ENCODE measurements at places on chromosomes 4 and X. TPM values are rescaled to one million over a fixed set of nuclear protein-coding genes. Genes with fewer than 3 reads are reported as not detected.

- DNase-seq, result no peak
Measured at GRCh38 chr4:178414881-178415446, 972.7 kb upstream of the AGA start.

- DNase-seq, result no peak
Measured at GRCh38 chrX:11352296-11352741, 59.1 kb downstream of the AMELX start.

GRCh38 chr4:141389649-141390048 lies 169.0 kb downstream of the ZNF330 start:
- DNase-seq, result no peak

- no peak for DNase-seq
Measured at GRCh38 chr4:92014067-92014466, 289.7 kb upstream of the GRID2 start.

GRCh38 chr4:184802697-184803015 lies 23.1 kb downstream of the ACSL1 start:
- no peak for DNase-seq

DNA sequence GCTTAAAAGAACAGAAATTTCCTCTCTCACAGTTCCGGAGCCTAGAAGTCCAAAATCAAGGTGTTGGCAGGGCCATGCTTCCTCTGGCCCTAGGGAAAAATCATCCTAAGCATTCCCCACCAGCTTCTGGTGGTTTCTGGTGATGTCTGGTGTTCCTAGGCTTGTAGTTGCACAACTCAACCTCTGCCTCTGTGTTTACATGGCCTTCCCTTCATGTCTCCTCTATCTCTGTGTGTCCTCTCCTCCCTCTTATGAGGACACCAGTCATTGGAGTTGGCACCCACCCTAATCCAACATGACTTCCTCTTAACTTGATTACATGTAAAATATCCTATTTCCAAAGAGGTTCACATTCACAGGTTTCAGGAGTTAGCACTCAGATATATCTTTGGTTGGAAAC lies 15.4 kb downstream of the LRP2BP start:
- no peak for DNase-seq

GRCh38 chr4:62023633-62024032 lies 823.5 kb downstream of the ADGRL3 start:
- DNase-seq, result no peak

- DNase-seq, result no peak
Measured at GRCh38 chr4:110516106-110516922, 40.4 kb downstream of the ENPEP start.

- DNase-seq, result no peak
Measured at GRCh38 chr4:113844369-113844768, 82.8 kb upstream of the CAMK2D start.

DNA sequence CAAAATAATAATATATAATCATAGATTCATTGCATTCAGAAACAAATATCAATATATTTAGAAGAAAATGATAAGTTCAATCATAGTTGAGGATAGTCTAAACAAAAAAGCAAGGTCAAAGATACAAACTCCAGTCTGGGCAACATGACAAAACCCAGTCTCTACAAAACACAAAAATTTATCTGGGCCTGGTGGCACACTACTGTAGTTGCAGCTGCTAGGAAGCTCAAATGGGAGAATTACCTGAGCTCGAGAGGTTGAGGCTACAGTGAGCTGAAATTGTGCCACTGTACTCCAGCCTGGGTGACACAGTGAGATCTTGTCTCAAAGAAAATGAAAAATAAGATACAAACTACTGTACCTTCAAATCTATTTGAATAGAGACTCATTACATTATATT lies 52.7 kb upstream of the ANXA10 start:
- DNase-seq, result no peak

- DNase-seq, result no peak
Measured at GRCh38 chr4:130403221-130403620, 1307.3 kb downstream of the C4orf33 start.

GRCh38 chr4:188282471-188283232 lies 143.4 kb downstream of the TRIML1 start:
- DNase-seq, result no peak

DNA sequence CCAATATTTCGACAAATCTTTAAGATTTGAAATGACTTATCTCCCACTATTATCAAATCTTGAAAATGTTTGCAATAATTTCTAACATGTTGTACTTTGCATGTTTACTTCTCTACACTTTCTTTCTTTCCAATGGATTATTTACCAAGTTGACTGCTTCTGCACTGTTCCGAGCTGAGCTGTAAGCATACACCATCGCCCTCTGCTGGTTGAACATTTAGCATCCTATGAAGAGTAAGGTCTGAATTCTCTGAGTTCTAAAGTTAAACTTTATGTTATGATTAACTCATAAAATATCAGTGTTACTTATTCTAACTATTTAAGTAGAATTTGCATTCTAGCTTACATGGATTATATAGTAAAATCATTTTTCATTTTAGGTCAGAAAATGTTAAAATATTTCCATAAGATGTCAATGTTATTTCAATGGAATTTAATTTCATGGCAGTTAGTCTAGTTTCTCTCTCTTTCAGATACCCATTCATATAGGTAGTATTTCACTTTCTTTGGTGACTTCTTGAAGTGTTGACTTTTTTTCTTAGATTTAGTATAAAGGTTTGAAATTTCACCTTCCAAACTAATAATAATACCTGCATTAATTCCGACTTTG lies 137.4 kb downstream of the DKK2 start:
- no peak for DNase-seq

- DNase-seq, result no peak
Measured at GRCh38 chrX:44234116-44234515, 109.4 kb downstream of the EFHC2 start.

DNA sequence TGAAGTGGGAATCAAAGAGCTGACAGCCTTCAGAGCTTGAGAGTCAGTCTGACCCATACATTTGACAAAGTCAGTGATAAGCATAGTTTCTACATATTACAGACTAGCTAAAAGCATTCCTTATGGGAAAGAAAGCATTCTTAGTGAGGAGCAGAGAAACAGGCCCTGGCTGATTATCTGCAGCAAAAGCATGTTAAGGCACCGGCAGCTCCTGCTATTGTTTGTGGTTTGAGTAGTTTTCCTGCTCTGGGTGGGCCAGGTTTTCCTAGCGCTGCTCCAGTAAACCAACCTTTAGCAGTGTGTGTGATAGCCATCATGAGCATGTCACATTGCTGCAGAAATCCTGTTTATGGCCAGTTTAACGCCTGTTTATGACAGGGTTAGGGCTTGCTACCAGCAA lies 51.6 kb upstream of the WDR1 start:
- DNase-seq, result no peak

GRCh38 chr4:82017680-82018079 lies 356.1 kb downstream of the HNRNPD start:
- no peak for DNase-seq

- DNase-seq, result no peak
Measured at GRCh38 chr4:19230906-19231545, 1020.7 kb upstream of the SLIT2 start.

- DNase-seq, result no peak
Measured at GRCh38 chr4:165355900-165356300, 22.9 kb upstream of the CPE start.

DNA sequence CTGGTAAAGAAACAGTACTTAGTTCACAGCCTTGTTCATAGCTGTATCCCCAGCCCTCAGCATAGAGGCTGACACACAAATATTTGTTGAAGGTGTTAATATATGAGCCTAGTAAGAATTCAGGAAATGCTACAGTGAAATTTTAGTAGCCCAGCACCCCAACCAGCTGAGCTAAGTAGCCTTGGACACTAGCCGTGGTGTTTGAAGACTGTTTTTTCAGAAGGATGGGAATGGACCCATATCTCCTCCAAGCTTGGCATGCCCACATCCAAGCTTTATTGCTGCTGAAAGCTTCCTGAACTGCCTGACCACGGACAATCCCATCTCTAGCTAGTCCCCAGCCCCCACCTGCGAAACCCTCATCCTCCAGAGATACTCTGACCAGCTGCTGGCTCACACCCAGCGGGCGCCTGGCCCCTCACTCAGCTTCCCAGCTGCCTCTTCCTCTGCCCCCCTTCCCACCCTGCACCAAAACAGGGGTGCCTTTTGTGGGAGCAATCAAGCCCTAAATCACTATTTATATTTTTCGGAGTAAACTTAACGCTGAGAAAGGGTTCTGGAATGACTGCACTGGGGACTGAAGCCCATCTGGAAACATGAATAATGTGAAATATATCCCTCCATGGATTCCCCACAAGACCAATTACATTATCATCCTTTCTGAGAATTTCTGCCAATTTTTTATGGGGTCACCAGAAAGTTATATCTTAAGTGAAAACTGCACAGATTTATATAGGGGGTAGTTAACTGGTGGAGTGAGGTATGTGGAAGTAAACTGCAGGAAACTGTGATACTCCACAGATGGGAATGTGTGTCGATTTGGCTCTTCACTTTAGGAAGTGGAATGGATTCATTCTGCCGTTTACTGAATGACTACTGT lies 41.1 kb upstream of the CBR4 start:
- no peak for DNase-seq

GRCh38 chrX:53088136-53088974 lies 5.6 kb upstream of the KANTR start:
- DNase-seq, result no peak

DNA sequence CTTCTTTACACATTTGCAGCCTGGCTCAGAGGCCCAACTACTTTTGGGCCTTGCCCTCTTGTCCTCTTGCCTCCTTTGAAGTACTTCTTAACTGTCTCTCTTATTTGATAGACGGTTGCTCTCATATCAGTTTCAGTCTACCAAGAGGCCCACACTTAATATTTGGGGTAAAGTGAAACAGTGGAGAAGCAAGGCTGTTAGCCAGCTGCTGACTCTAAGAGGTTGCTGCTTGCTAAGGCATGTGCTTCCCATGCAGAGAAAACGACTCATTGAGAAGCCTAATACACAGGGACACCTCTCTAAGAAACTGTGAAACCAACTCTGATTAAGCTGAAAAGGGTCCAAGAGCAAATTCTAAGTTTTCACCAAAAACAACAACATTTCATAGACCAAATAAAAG lies 94.6 kb downstream of the PPP3CA start:
- no peak for DNase-seq

- no peak for DNase-seq
Measured at GRCh38 chr4:53714236-53715140, 123.2 kb upstream of the LNX1 start.

GRCh38 chr4:88006956-88007303 lies 505 bp upstream of the PKD2 start:
- no peak for DNase-seq

GRCh38 chr4:7424553-7425111 lies 10.1 kb downstream of the PSAPL1 start:
- DNase-seq, result peak; percentile 80

GRCh38 chrX:30812326-30812725 lies 76.7 kb downstream of the TAB3 start:
- DNase-seq, result no peak

DNA sequence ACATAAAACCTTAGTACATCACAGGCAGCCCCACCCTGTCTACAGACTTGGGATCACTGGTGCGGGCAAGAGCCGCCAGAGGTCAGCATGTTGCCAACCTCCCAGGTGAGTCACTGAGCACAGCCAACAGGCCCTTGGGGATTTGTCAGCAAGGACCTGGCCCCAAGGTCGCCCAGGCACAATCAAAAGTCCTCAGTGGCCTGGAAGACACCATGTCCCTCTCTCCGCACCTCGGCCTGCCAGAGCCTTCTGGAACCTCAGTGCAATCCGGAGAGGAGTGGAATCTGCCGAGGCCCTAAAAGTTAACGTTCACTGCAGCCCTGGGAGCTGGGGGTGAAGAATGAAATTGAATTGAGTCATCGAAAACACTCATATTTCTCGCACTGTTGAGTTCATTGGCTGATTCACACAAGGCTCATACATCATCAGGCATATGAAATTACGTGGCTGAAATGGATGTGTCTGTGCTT lies 74.3 kb downstream of the WFS1 start:
- DNase-seq, result no peak

DNA sequence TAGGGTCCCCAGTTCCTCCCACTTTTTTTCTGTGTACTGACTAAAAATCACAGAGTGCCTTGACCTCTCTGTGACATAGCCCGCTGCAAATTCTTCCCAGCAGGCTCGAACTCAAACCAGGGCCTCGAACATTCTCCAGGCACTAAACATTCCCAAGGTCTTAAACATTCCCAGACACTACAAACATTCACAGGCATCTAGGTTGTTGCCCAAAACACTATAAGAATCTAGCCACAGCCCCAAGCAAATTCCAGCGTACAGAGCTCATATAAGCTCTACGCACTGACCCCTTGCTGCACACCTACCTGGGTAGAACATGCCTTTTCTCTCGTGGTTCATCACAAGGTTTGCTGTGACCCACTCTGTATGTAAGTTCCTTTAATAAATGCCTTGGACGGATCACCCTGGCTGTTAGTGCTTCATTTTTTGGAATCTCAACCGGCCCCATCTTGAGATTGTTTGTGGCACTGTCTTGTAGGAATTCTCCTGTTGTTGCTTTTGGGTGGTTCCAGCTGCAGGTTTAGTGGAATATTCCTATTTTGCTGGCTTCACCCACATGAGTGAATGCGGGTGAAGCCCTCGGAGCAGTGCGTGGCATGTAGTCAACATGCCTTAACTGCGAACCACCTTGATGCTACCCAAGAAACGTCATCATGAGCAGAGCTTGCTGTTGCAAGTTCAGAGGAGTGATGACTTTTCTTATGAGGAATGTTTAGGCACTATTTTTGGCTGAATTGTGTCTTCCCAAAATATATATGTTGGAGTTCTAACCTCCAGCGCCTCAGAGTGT lies 230.0 kb downstream of the HS3ST1 start:
- no peak for DNase-seq

GRCh38 chr4:48269861-48270522 lies 354 bp upstream of the TEC start:
- peak; percentile 85 for DNase-seq

DNA sequence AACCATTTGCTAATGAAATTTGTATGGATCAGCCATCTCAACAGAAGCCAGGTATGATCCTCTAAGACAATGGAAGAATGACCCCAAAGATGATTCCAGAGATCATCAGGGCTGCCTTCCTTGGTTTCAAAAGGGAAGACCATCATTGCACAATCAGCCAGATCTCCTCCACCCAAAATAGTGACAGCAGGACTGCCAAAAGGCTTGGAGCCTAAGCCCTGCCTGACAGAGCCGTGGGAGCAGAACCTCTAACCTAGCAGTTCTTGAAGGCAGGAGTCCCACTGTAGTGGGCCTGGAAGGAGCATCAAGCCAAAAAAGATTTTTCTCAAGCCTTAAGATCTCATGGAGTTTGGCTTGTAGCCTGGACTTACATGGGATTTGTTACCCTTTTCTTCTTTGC lies 226.0 kb downstream of the RASL11B start:
- no peak for DNase-seq

DNA sequence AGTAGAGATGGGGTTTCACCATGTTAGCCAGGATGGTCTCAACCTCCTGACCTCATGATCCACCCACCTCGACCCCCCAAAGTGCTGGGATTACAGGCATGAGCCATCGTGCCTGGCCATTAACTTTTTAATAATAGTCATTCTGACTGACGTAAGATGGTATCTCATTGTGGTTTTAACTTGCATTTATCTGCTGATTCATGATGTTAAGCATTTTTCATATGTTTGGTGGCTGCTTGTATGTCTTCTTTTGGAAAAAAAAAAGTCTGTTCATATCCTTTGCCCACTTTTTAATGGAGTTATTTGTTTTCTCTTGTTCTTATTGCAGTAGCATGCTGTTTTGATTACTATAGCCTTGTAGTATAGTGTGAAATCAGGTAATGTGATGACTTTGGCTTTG lies 45.8 kb downstream of the ANXA10 start:
- DNase-seq, result no peak

CAMK2D gene
- total RNA-seq, result 86.6 TPM

PRICKLE3 gene
- 8.5 TPM for total RNA-seq

KIAA0232 gene
- 30.9 TPM for total RNA-seq

CCDC120 gene
- total RNA-seq, result 8.5 TPM

GSPT2 gene
- total RNA-seq, result 15.3 TPM

ATP1B4 gene
- total RNA-seq, result not detected

PAGE2B gene
- total RNA-seq, result not detected

FAM9B gene
- not detected for total RNA-seq

TSPAN5 gene
- 66.0 TPM for total RNA-seq

Measured in osteocyte (in vitro differentiated cells).